ENCODE measurements at places on chromosomes 6 and 20.

GRCh38 chr20:46894579-46894958 lies at the start of gene EYA2:
EYA2 (plus strand) TSS chr20:46894843; CDS start chr20:46990011, 95,168 bp downstream.
- no peak for DNase-seq

GRCh38 chr20:10982692-10983091 lies 308.9 kb upstream of the JAG1 start:
- DNase-seq, result peak; percentile 38

- DNase-seq, result peak; percentile 10
Observed at GRCh38 chr6:126947070-126947469, 171.4 kb upstream of the RSPO3 start.

DNA sequence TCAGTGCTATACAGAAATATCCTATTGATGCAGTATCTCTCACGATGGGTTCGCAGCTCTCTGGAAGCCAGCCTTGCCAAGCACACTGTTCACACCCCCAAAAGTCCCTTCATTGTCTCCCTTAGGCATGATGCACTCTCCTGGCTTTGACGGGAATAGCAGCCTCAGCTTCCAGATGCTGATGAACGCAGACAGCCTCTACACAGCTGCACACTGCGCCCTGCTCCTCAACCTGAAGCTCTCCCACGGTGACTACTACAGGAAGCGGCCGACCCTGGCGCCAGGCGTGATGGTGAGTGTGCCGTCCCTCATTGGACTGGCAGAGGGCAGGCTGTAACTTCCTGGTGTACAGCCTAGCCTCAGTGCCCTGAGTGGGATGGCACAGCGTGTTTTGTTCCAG lies 60.0 kb upstream of the PBOV1 start:
- DNase-seq, result peak; percentile 37

DNA sequence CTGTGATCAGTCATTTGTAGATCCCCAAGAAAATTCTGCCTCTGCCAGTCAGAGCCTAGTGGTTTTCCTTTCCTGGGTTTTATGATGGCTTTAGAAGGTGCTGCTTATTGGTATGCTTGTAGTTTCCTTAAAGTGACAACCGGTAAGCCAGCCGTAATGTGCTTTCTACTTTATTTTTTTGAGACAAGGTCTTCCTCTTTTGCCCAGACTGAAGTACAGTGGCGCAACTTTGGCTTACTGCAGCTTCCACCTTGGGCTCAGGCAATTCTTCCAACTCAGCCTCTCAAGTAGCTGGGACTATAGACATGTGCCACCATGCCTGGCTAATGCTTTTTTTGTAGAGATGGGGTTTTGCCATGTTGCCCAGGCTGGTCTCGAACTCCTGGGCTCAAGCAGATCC lies 23.5 kb downstream of the MCM8 start:
- no peak for DNase-seq

DNA sequence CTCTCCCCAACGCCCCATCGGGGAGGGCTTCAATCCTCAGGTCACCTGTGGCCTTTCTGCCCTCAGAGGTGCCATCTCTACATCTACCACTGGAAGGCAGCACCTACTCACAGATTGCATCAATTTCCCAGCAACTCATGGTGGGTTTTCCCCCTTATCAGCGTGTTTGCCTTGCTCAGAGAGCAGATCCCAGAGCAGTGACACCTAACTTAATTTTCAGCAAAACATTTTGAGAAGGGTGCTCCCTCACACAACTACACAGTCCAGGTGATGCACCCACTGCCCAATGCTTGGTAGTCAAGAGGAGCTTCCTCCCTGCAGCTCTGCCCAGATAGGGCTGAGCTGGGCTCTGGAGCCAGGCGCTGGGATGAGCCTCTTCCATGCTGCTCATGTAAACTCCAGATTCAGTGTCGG lies 48.2 kb downstream of the PLG start:
- DNase-seq, result no peak

GRCh38 chr6:129638686-129639085 lies 71.3 kb downstream of the ARHGAP18 start:
- no peak for DNase-seq

DNA sequence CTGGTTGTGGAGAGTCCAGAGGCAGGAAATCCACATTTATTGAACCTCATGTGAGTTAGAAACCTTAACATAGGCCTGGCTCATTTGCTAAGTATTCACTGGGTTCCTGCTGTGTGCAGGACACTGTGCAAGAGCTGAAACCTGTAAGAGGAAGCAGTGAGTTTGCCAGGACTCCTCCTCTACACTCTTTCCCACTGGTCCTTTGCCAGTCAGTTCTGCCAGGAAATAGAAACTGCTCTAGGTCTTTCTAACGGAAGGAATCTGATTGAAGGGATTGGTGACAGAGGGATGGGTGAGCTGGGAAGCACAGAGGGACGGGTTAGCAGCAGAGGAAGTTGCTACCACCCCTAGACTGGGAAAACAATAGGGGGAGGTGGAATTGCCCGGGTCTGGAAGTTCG lies 234.2 kb upstream of the ECI2 start:
- no peak for DNase-seq

DNA sequence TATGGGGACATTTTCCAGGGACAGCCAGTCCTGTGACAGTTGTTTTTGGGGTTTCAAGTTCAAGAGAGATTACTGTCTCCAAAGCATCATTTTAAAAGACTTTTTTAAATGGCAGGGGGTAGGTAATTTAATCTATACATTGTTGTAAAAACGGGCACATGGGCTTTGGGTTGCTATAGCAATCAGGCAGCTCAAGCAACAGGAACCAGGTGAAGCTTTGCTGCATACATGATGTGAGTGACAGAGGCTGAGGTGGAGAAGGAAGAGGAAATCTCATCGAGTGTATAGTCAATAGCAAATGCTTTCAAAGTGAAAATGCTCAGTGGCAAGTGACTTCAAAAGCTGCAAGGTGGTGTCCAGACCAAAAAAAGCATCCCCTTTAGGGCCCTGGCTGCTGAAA lies 277.4 kb upstream of the JAG1 start:
- no peak for DNase-seq

GRCh38 chr6:7578516-7578915 lies 11.5 kb upstream of the SNRNP48 start:
- DNase-seq, result no peak

DNA sequence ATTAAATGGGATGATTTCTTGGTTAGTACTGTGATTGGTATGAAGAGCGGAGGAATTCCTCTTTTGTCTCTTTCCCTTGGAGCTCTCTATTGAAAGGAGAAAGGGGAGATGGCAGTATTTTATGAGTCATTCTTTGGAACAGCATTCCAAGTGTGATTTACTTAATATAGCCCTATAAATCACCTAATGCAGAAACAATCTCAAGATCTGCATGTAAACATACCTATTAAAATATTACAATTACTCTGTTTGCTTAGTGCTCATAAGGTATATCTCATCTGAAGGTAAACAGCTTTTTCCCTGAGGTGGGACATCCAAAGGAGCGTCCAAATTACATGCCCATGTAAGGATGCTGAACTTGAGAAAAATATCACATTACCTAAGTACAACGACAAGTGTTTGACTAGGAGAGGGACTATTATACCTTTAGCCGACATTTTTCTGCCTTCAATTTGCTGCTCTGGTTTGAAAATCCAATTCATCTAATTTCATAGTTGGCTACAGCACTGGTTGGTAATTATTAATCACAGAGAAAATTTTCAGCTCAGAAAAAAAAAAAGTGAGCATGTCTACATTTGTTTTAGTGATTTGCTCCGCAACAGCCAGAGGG lies 229.0 kb downstream of the FOXC1 start:
- no peak for DNase-seq

DNA sequence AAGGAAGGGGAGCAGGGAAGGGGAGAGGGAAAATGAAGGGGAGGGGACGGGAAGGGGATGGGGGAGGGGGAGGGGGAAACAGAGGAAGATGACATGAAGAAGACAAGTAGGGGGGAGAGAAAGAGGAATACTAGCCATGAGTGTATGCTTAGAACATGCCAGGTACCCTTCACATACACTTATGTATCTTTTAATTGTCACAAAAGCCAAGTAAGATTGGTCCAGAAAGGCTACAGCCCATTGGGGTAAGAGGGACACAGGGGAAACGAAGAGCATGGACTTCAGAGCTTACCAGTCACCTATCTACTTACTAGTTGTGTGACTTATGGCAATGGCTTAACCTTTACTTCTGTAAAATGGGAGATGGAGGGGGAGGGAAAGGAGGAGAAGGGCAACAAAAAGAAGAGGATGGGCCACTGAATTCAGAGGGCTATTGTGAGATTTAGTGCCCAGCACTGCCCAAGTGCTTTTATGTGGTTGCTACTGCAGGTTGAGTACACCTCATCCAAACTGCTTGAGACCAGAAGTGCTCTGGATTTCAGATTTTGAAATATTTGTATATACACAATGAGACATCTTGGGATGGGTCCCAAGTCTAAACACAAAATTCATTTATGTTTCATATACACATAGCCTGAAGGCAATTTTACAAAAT lies 90.3 kb downstream of the ARHGAP18 start:
- DNase-seq, result no peak

DNA sequence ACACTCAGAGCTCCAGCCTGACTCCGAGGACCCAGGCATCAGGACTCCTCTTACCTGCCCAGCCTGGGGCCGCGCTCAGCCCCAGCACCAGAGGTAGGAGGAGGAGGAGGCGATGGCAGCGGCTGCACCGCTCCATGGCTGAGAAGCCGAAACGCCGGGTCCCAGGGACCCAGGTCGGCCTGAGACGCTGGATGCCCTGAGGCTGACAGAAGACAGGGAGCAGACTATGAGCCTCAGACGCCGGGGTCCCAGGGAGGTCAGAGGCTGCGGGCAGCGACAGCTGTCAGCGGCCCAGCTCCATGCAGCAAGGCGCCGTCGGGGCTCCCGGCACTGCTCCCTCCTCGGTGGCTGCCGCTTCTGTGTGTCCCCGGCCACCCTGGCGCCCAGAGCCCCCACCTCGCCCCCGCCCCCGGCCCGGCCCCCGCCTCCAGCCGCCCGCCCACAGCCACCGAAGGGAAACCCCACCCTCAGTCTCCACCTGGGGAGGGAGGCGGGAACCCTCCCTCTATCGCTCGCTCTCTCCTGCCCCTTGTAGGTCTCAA lies at the start of gene COL11A2:
Gene COL11A2 (minus strand): TSS at position 363 of the 542 bp plus-strand sequence. CDS start 227 bp downstream, at position 136.
- no peak for DNase-seq
